ENCODE measurements at places on chromosomes 2 and 18. TPM values are rescaled to one million over a fixed set of nuclear protein-coding genes. Genes with fewer than 3 reads are reported as not detected.

GRCh38 chr2:71995067-71995665 is 152.5 kb downstream of the CYP26B1 start:
- no peaks in the 10 kb centered on the region for H3K27me3 ChIP-seq
- DNase-seq, result no peak
- H3K36me3 ChIP-seq, result no peaks in the 10 kb centered on the region
- no peak overlapping the region for H3K27ac ChIP-seq
- H3K4me1 ChIP-seq, result no peaks in the 10 kb centered on the region

DNA sequence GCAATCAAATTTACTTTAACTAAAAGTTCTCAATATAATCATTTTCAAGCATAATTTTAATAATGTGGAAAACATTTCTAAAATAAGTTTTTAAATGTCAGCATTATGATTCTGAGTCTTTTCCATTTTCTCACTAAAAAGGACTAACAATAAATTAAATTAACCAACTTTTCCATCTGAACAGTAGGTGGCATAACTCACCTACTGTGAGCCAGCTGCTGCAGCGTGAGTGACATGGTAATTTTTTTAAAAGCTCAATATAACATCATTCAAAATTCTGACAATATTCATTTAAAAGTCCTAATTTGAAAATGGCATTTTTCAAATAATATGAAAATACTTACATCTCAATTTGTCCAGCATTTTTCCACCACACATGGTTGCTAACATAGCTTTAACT is 66.5 kb downstream of the DTNB start:
- no peak overlapping the region for H3K4me3 ChIP-seq
- no peak for DNase-seq
- H3K27ac ChIP-seq, result no peak overlapping the region
- H3K36me3 ChIP-seq, result no peaks in the 10 kb centered on the region

LRRC30 gene
- not detected for total RNA-seq

TRPM8 gene
- total RNA-seq, result not detected

DPYSL5 gene
- total RNA-seq, result 0.16 TPM

SETBP1 gene
- total RNA-seq, result 72.4 TPM

STAM2 gene
- 36.7 TPM for total RNA-seq

DNA sequence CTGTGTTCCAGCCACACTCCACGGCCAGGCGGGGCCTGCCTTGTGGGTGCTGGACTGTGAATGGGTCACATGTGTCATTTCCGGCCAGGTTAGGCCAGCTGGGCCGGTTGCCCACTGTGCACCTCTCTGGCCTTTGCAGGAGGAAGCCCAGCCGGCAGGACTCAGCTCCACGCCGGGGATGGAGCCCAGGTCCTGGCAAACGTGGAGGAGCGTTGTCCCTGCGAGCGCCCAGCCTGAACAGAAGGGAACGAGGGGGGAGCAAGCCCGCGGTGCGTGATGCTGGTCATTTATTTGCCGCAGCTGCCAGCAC is 152.9 kb downstream of the PXDN start:
- peak overlapping the region; percentile 30 for H3K27ac ChIP-seq
- no peak for DNase-seq
- no peaks in the 10 kb centered on the region for H3K27me3 ChIP-seq
- H3K36me3 ChIP-seq, result no peaks in the 10 kb centered on the region
- H3K4me3 ChIP-seq, result no peak overlapping the region

CASP10 gene
- 3.9 TPM for total RNA-seq

- no peak overlapping the region for H3K4me3 ChIP-seq
- no peaks in the 10 kb centered on the region for H3K27me3 ChIP-seq
- H3K36me3 ChIP-seq, result no peaks in the 10 kb centered on the region
These were observed 170.7 kb downstream of the TMEM182 start for GRCh38 chr2:102932501-102932900.

Measured in sigmoid colon (tissue), 7 donors.